ENCODE measurements at places on chromosomes 7 and 10.

- no peak for DNase-seq
Observed at GRCh38 chr10:28463141-28463540, 69.8 kb upstream of the WAC start.

- no peak for DNase-seq
Observed at GRCh38 chr10:36671607-36672006, 453.8 kb upstream of the ANKRD30A start.

GRCh38 chr7:50676740-50677637 lies 105.7 kb downstream of the GRB10 start:
- DNase-seq = no peak

DNA sequence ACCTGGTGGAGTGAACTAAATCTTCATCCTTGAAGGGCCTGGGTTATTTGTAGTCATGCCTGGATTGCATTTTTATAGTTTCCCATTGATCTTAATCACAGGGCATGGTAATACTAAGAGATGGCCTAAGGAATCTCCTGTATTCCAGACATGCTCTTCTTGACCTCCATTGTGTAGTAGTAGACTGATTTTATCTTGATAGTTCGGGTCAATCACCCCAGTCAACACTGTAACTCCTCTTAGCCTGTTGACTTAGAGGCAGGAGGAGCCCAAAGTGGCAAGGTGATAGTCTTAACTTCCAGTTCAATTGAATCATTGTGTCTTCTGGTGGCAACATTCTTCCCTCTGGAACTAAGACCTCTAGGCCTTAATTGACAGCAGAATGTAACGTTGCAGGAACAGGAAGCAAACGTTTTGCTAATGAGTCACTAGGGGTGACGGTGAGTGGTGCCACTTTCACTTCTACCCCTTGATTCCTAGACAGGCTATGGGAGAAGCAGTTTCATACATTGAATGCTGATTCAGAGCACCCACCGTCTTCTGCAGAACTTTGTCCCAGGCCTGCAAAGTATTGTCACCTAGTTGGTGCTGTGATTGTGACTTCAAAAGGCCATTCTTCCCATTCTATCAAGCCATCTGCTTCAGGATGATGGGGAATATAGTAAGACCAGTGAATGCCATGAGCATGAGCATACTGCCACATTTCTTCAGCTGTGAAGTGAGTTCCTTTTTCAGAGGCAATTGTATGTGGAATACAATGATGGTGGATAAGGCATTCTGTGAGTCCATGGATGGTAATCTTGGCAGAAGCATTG lies 24.0 kb upstream of the PAPSS2 start:
- DNase-seq = no peak

DNA sequence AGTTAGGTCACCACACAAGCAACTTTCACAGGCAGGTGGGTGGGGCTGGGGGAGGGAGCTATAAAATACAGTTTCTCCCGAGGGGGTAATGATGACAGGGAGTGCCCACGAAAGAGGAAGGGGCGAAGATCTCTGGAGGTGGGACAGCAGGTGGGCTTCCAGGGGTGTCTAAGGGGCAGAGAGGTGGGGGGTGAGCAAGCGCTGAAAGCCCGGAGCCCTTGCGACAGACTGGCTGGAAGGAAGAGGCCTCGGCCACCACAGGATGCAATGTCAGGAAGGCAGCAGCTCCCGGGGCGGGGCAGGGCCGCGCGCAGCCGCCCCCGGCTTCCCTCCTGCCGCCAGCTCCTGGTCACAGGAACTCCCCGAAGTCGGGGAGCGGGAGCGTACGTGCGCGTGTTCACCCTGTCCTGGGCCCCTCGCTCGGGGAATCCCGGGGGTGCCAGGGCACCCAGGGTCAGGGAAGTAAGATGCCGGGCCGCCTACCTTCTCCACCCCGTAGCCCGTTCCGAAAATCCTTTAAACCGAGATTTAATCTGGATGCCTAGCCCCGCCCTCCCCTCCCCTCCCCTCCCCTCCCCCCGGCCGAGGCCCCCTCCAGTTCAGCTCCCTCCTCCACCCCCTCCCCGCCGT lies 105.2 kb upstream of the PPIF start:
- DNase-seq = no peak

DNA sequence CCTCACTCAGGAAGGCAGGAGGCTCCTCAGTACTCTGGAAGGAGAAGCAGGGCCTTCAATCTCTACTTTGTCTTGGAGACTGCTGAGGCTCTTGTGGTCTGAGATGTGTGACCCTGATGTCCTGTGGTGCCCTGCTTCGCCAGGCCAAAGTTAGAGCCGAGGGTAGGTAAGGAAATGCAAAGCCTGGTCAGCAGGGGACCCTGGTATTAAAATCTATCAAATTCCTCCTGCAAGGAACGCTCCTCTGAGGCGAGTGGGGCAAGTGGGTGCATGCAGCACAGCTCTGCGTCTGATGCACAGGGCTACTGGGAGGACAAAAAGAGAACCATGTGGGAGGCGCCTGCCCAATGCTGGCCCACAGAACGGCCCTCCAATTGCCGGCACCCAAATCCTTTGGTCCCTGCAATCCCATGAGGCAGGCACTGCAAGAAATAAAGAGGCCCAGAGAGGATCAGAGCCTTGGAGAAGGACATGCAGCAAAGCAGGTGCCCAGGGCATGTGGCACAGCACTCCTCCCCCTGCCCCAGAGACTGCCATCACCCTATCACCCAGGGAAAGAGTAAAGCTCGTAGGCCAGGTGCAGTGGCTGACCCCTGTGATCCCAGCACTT lies 23.1 kb upstream of the ZMIZ1 start:
- no peak for DNase-seq

- DNase-seq = no peak
Observed at GRCh38 chr10:49105076-49105475, 10.2 kb downstream of the VSTM4 start.

DNA sequence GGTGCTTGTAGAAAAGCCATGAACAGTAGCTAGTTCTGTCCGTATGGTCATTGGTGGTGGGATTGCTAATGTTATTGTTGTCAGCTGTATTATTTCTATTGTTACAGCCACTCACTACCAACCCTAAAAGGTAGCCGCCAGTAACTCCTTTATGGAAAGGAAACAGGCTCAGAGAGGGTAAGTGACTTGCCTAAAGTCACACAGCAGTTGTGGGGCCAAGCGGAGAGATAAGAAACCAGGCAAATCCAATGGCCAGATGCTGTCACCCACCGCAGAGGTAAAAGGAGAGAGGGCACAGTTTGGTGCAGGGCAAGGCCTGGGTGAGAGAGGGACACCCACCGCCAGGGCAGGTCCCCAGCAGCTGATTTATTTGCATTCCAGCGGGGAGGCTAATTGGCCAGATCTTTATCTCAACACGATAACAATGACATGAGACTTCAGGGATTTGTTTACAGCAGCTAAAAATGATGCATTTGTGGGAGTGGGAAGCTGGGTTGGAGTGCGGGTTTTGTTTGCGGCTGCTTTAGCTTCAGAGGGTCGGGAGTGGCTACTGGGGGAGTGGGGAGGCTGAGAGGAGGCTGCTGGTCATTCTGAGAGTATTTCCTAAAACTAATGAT lies 8.6 kb upstream of the NKX2-3 start:
- no peak for DNase-seq

DNA sequence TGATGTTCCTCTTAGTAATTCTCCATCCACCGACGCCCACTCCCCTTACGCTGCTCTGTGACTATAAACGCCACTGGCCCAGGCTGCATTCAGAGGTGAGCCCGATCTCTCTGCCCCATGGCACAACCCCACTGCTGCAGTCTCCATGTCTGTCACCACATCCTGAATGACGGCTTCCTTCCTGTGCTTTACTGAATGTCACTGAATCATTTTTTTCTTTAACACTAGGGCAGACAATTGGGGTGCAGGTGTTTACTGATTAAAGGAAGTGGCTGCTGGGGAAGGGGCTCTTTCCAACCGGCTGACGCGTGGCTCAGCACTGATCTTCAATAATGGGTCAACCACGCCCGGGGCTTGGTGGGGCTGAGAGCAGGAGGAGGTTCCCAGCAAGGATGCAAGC lies 208.3 kb downstream of the USP6NL start:
- DNase-seq = no peak

All from NCI-H510A (cell line).